NCI-H1930 (cell line): ENCODE measurements at places on chromosomes 6 and 20.

- DNase-seq: peak; percentile 19
These were observed 637 bp downstream of the ARID1B start for GRCh38 chr6:156777577-156778453.

DNA sequence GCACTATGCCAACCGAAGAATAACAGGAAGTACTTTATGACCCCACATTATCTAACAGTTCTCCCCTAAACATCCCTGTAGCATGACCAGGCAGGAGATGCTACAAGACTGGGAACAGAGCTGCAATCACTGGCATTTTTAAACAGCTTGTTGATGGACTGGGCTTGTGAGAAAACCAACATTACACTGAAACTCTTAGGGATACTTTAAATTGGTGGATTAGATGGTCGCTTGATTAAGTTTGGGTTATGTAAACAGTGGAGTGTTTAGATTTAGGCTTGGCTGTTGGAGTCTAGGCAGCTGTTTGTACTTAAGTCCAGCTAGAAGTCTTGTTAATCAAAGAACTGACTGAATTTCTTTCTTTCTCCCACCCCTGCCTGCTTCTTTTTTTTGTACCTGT lies 234.1 kb upstream of the BMP2 start:
- DNase-seq: no peak

DNA sequence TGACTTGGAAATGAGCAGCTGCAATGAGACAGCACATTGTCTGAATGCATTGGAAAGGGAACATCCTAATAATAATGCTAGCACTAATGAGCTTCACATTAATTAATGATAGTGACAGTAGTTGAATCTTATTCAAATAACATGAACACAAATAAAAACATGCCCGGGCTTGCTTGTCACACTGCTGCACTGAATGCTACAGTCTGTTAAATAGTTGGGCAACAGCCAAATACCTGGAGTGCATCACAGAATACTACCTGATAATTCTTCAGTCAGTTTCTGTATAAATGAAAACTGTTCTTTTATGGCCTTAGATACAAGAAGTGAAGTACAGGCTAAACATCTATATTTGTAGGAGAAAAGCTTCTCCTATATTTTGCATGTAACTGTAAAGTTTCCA lies 458.7 kb downstream of the RNF144B start:
- DNase-seq: no peak

DNA sequence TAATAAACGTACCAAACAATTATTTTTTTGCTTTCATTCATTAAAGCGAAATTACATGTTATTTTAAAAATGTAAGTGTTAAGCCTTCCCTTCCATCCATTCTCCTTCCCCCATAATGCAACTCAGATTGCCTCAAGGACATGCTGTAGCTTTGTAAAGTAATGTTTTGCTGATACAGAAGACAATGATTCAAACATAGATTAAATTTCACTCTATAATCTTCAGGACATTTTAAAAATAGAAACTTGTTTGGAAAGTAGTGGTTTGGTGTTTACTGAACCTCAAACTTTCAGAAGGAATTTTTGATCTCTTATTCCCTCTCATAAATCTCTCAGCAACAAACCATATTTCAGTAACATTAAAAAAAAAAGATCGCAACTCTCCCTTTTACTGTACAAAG lies 350.9 kb upstream of the HSF2 start:
- no peak for DNase-seq

DNA sequence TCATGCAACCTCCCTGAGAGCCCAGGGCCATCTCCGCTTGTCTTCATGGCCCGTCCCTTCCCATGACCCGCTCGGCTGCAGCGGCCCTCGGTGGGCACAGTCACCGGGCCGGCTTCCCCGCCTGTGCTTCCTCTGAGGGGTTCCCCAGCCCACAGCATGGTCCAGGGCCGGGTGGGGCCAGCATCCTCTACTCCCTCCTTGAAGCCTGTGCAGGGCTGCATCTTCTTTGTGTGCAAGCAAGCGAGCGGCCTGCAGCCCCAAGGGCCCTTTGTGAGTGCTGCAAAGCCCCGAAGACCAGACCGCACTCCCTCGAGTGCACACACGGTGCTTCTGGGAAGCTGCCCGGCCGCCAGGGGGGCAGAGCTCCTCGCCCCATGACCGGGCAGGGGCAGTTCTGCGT lies 265.8 kb downstream of the TAF4 start:
- no peak for DNase-seq

DNA sequence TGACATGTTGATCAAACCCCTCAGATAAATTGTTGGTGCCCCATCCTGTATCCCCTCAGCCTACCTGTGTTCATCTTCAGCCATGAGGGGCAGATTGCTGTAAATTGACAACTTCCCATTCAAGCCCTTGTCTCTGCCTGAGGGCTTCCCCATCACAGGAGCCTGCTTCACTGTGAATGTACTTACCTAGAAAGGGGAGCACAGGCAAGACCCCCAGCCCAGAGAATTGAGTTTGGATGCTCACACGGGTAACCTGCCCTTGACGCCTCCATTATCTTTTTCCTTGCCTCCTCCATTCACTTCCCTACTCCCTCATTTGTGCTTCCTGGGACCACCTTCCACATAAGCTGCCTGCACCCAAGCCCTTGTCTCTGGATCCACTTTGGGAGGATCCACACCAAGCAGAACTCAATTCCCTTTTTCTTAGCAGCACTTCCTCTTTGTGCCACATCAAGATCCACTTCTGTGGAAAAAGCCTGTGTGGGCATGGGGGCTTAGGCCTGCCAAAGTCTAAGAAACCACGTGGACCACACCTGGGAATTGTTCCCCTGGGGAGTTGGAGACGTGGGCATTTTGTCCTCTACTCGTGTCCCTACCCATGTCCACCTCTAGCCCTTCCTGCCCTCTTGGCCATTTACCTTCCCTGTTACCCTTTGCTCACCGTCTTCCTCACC lies 103.4 kb upstream of the FOXA2 start:
- DNase-seq: no peak

- DNase-seq: no peak
These were observed 911.1 kb upstream of the MAN1A1 start for GRCh38 chr6:120260636-120261035.

- DNase-seq: no peak
These were observed 23.7 kb downstream of the EPB41L2 start for GRCh38 chr6:131039345-131039680.

- no peak for DNase-seq
These were observed 19.1 kb upstream of the TFB1M start for GRCh38 chr6:155333414-155333813.

GRCh38 chr20:46378412-46379009 lies 27.9 kb downstream of the ELMO2 start:
- no peak for DNase-seq

GRCh38 chr6:44468835-44469234 lies 81.3 kb downstream of the CDC5L start:
- no peak for DNase-seq
